ENCODE measurements at places on chromosomes 6 and 20.

DNA sequence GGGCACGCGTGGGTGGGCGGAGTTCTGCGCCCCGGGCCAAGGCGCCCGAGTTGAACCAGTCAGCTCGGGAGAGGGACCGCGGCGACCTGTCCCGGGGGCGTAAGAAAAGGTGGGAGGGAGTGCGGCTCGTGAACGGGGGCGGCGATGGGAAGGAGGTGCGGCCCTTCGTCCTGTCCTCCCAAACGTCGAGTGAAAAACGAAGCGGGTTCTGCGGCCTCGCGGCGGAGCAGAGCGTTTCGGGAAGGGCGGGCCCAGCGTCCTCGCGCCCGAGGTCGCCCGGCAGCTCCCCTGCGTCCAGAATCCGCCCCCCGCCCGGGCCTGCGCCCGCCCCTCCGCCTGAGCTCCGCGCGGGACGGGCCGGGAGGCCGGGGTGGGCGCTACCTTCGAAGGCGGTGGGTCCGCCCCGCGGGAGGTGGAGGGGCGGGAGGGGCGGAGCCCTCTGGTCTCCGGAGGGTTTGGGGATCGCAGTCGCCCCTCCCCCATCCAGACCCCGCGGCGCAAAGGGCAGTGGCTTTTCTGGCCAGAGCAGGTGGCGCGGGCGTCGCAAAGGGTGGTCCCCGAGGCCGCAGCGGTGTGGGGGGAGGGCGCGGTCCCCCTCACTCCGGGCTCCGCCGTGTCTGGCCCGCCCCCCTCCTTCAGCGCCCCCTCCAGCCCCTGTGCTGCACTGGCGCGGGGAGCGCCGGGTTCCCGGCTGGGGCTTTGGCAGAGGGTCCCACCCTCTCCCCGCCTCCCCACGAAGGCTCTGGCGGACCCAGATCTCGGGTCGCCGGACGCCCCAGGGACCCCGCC, 838 bp downstream of the STMN3 start:
- no peak for DNase-seq

DNA sequence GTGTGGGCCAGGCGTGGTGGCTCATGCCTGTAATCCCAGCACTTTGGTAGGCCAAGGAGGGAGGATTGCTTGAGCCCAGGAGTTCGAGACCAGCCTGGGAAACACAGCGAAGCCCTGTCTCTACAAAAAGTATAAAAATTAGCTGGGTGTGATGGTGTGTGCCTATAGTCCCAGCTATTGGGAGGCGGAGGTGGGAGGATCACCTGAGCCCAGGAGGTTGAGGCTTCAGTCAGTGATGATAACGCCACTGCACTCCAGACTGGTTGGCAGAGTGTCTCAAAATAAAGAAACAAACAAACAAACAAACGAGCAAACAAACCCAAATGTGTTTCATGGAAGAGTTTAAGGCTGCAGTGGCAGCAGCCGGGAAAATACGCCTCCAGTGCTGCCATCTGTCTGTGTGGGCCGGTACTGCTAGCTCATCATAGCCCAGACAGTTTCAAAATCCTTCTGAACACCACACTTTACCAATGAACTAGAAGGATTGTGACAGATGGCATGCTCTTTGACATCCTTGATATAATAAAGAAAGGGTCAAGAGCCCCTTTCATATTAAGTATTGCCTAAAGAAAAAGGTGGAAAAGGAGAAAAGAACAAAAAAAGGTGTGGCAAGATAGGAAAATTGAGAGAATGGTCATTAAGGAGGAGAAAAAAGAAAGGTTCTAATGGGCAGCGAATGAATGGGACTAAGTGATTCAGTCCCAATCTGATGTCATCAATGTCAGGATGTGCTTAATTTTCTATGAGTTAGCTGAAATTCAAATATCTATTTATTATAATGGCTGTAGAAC, 298.6 kb downstream of the SYNE1 start:
- DNase-seq: peak; percentile 59

DNA sequence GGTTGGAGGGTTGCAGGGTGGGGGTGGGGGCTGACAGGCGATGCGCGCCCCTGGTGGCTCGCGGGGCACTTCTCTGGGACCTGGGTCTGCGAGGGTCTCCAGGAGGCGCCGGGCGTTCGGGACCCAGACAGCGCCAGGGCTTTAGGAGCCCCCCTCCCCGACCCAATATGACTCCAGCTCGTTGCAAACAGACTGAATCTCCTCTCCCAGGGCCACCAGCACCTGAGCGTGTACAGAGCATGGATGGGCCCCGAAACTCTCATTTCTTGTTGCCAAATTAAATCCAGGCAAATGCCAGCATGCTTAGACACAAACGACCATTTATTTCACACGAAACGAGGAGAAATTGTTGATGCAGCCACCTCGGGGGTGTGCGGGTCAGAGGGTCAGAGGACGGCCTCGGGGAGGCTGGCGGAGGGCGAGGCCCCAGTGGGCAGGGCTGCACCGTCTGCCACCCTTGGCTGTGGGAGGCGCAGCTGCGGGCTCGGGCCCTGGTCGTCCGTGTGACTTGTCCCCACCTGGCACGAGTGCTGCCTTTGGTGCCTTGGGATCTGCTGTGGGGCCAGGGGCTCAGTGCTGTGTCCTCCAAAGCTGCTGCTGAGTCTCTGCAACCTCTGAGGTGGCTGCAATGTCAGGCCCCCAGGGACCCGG, 20.9 kb upstream of the GATA5 start:
- DNase-seq: no peak

DNA sequence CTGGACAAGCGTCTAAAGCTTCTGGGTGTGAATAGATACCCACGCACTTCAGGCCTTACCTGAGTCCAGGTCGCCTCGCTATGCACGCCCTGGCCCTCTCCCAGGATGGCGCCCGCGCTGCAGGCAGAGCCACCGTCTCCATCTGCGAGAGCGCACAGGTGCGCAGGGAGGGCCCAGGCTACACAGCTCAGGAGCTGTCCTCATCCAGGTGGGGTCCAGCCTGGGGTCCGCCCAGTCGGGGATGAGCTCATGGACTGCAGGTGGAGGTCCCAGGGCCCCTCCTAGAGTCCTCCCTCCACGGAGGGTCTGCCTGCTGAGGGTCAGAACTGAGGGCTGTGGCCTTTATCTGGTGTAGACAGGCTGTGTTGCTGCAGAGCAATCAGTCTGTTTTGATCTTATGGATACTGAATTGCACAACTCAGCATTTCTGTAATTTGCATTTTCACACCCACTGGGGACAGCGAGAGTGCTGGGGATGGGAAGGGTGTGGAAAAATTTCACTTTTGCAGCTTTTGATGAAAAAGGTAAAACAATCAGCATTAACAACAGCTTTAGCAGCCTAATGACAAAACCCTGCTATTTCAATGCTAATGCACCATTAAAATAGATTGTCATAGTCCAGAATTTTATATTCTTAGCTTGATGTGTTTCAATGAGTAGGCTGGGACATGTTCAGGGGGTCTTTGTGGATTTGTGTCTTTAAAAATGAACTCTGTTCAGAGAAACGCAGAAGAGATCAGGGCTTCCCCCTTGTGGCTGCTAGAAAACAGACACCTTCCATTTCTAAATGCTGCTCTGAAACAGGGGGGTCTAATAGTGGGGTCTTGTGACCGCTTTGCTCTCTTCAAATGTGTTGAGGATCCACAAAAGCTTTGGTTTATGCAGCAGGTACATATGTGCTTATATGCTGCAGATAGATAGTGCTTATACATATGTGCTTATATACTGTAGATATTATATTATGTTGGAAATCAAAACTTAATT, 77.8 kb upstream of the PHACTR3 start:
- no peak for DNase-seq

- DNase-seq: no peak
Measured at GRCh38 chr20:48781634-48782033, 46.2 kb downstream of the PREX1 start.

GRCh38 chr6:53284901-53285300, 63.8 kb downstream of the ELOVL5 start:
- DNase-seq: no peak

DNA sequence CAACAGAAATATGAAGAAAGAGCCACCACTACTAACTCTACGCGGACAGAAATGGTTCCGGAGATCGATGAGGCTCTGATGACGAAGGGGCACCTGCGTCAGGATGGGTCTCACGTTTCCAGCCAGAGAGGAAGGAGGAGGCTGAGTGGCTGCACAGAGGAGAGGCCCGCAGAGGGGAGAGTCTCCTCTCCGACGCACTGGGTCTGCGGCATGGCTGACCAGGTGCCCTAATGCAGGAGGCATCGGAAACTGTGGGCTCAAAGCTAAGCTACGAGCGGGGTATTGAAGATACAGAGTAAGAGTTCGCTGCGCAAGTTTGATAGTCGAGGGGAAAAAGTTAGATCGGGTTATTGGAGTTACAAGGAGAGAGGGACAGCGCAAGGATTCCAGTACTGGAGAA, 69.9 kb downstream of the TTLL2 start:
- DNase-seq: no peak

DNA sequence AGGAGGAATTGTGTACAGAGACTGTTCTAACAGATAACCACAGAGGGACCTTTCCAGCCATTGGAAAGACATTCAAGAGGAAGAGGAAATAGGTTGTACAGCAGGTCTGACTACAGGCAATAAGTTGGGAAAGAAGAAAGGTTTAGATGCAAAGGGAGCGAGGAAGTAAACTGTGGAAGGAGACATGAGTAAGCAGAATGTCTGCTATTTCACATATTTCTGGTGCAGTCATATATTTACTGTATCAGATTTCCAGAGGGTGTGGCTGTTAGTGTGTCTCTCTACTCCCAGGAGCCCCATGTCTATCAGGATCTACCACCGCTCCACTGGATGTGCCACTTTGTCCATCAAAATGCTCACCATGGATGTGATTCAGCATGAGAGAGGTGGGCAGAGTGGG, 25.9 kb downstream of the MRS2 start:
- DNase-seq: no peak

GRCh38 chr6:35492974-35493284, 4.0 kb downstream of the TEAD3 start:
- no peak for DNase-seq

DNA sequence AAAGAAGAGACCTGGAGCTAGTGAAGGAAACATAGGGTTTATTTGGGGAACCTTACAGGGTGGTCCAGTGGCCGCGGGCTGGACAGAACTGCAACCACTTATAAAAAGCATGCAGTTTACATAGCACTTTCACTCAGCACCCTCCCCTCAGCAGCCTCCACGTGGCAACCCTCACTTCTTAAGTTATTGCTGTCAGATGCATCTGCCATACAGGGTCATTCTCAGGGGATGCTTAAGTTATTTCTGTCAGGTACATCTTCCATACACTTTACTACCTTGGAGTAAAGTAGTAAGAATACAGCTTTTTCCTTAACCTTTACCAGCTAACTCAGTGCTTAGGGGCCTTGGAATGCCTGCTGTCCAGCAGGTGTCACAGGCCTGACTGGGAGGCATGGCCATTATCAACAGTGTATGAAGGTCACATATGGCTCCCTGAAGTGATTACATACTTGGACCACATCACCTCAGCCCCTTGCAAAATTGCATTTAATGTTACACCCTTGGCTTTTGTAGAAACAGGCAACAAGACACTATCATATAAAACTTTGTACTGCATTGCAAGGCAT, 2.0 kb upstream of the NOL7 start:
- no peak for DNase-seq

- DNase-seq: no peak
Measured at GRCh38 chr6:88808381-88808780, 155.0 kb downstream of the RNGTT start.

DNA sequence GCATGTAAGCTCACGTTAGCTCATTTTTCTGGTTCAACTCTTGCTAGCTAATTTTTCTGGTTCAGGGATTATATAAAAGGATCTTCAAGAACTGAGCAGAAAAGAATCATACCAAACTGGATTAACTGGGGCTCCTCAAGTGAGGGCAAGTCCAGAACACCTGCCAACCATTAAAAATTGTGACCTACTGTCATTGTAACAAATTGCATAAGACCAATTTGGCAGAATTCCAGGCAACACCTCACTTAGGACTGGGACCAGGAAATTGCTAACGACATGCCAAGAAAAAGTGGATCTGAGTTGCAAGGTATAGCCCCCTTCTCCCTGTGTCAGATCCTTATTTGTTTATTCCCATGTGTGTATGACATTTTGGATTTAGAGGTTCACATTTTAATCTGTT, 216.6 kb downstream of the HIVEP2 start:
- peak; percentile 36 for DNase-seq

GRCh38 chr6:54289426-54289825, 18.8 kb upstream of the TINAG start:
- peak; percentile 11 for DNase-seq

Measured in muscle of back (tissue), 13 donors.